ENCODE measurements at places on chromosomes 6 and 20.

- no peak for DNase-seq
These were observed 229.6 kb downstream of the EYA2 start for GRCh38 chr20:47124181-47124717.

- DNase-seq, result peak; percentile 74
These were observed 1.0 kb upstream of the DDAH2 start for GRCh38 chr6:31729979-31730630.

DNA sequence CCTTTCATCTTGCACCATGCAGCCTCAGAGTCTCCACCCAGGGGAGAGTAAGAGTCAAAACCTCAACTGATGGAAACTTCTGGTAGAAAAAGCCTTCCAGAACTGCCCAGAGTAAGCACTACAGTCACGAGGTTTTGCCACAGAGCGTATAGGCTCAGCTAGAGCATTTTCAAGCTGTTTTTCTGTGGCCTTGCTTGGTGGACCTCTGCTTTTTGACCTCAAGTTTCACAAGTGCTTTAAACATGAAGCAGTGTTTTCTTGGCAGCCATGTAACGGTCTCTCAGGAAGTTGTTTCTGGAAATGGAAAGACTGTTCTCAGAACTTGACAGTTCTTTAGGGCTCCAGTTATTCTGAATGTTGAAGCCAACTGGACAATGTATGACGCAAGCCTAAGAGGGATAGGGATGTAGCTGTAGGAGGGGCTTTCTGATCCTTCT lies 146.5 kb downstream of the ZDHHC14 start:
- no peak for DNase-seq

DNA sequence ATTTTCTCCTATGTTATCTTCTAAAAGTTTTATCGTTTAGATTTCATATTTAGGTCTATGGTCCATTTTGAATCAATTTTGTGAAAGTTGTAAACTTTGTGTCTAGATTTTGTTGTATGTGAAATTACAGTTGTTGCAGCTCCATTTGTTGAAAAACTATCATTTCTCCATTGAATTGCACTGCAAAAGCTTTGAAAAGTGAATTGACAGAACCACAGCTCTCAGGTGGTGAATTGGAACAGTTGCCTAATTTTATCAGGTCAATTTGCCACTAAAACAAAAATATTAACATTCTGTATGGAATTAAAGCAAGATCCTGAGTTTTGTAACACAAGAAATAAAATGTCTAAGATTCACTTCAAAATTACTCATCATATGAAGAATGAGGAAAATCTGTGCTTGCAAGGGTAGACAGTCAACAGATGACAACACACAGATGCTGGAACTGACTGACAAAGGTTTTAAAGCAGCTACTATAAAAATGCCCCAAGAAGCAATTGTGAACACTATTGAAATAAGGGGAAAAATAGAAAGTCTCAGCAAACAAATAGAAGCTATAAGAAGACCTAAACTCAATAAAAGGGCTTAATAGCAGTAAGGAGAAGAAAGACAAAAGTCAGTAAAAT lies 346.7 kb downstream of the PAX1 start:
- no peak for DNase-seq

GRCh38 chr6:142374965-142375733 lies 73.3 kb downstream of the ADGRG6 start:
- DNase-seq, result no peak

DNA sequence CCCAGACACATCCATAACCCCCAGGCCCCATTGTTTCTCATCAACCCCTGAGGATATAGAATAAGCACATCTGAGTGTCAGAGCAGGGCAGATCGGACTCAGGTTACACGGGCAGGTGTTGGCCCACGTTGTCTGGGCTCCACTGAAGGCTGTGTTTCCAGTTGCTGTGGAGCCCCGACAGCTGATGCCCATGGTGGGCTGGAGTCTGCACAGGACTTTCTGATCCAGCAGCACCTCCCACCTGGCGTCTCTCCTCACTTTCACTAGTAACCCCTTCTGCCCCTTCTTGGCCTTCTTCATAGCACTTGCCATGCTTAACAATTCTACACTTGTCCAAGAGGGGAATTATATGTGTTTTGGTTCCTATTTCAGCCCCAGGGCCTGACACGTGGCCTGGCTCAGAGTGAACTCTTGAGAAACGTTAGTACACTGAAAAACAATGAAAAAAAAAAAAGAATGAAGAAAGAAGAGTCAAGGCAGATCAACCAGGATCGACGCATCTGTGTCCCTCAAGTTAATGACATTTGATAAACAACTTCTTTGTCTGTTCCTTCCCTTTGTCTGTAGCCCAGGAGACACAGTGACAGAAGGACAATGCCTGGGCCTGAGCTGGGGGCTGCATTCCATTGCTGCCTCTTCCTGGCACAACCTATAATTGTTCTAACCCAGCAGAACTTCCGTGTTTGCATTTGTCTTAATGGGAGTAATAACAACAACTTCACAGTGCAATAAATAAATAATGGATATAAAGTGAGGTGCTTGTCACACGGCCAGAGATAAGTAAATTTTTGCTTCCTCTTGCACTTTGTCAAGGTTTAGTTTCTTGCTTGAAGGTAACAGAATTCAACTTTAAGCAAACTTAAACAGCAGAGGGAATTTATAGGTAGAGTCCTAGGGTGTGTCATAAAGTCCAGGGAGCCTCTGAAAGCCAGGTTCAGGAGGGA lies 224.2 kb upstream of the SSTR4 start:
- DNase-seq, result no peak

DNA sequence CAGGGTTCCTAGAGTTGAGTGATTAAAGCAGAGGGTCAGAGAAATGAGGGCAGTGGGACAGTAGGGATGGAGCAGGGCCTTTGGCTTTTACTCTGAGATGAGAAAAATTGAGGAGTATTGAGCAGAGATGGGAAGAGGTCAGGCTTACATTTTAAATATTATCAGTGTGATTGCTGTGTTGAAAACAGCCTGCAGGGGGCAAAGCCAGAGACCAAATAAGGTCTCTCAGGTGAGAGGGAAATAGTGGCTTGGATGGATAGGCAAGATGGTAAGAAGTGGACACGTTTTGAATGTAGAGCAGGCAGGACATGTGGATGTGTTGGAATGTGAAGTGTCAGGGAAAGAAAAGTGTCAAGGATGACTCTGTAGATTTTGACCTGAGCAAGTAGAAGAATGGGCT lies 105.0 kb upstream of the MAP3K7 start:
- no peak for DNase-seq

DNA sequence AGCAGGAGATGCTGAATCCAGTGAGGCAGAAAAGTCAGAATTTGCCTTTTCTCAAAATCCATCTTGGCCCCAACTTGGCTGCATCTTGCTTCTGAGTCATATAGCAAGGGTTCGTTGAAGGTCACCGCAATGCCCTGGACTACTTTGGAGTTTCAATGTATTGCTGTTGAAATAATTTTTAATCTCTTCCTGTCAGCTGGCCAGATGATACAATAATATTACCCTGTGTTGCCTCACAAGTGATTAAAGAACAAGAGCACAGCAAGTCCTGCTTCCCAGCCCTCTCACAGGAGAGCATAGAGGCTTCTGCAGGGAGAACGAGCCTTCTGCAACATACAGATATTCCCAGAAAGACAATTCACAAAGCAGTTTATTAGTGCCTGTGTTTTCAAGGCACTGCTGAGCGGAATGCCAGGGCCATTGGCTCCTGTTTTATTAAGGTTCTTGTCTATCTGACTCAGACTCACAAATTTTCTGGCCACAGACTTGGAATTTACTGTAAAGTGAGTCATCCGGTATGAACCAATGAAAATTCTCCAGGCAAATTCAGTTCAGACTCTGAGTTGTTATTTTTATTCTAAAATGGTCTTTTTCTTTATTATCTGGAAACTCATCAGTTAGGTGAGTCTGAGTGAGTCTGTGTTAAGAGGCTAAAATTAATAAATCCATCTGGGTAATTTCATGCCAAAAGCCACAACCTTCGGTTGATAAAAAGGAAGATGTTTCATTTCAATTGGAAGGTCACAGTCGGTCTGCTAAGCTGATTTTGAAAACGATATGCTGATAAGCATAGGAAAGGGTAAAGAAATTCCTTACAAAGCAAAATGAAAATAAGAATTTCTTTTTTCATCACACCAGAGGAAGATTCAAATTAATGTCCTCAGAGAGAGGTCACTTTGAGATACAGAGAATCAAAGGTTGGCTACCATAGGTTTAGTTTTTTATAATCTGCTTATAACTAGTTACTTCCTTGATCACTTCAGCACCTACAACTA lies 289.4 kb upstream of the STXBP5 start:
- DNase-seq, result no peak

DNA sequence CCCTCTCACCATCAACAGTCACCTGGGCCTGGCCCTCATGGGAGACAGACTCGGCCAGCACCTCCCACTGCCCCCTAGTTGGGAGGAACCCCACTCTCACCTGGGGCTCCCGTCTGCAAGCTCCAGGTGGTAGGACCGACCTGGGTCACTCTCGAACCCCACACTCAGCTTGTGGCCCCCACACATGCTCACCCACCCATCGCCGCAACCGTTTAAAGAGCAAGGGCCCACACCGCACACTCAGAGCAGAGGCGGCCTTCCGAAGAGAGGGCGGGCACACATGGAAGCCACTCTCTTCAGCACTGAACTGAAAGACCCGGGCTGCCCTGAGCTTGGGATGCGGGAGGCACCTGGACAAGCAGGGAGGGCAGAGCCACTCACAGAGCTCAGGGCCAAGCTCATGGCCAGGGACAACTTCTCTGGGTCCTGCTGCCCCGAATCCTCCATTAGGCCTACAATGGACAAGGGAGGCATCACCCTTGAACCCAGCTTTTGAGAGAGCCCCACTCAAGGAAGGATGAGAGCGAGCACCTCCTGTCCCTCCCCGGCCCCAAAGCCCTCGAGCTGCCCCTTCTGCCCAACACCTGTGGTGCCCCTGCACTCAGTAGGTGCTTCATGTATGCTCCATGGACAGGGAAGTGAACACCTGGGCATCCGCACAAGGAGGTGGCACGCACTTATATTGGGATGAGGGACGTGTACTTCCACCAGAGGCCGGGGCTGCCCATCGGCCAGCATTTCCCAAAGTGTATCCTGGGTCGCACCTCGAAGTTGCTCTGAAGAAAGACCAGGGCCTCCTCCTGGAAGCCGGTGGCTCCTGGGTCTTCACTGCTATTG lies 50.4 kb downstream of the YTHDF1 start:
- peak; percentile 37 for DNase-seq

GRCh38 chr6:89400050-89400449 lies 12.0 kb downstream of the RRAGD start:
- no peak for DNase-seq

DNA sequence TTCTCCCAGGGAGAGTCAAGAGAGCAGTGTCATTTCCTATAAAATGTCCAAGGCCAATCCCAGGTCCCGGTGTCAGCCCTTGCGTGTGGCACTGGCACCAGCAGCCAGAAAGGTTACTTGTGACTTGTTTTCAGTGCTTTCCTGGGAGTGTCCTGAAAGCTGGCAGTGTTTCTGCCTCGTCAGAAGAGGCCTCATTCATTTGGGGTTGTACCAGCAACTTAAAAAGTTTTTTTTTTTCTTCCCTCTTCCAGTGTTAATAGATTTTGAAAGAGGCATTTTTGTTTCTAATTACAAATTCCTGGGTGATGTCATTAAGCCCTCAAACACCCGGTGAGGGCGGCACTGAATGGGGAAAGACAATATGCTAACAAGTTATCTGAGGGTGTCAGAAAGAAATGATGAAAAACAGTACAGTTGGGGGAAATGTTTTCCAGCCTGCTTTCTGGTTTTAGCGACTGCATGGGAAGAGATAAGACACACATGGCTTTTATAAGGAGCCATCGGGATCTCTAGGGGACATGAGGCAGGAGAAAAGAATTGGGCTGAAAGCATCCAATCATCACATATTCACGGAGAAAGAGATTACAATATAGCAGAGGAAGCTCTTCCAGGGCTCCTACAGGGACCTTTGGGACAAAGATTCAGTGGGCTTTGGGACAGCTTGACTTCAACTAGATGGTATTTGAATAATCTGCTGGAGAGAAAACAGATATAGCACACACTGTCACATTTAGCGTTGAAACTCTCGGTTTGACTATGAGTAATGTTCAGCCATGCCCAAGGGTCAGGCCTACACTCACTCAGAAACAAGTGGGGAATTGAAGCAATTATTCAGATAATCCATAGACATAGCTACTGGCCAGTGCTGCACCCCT lies 153.0 kb downstream of the BCAS1 start:
- no peak for DNase-seq

GRCh38 chr6:121896363-121896762 lies 460.9 kb downstream of the GJA1 start:
- DNase-seq, result no peak

DNA sequence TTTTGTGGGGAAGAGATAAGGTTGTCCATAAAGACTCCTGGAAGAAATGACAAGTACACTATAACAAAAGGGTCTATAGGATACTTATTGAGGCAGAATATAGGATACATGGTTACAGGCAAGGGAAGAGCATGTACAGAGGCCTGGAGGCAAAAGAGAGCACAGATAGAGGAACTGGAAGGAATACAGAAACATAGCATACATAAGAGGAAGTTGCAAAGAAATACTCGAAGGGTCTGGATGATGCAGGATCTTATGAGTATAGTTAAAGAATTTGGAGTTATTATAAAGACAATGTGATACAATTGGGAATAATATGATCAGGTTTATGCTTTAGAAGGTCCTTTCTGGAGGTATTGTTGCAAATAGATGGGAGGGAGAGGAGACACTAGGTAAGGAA lies 592.7 kb upstream of the POU3F2 start:
- no peak for DNase-seq

GRCh38 chr6:43318011-43318410 lies 9.4 kb upstream of the CRIP3 start:
- no peak for DNase-seq
